ENCODE measurements at places on chromosomes 5 and 9.

DNA sequence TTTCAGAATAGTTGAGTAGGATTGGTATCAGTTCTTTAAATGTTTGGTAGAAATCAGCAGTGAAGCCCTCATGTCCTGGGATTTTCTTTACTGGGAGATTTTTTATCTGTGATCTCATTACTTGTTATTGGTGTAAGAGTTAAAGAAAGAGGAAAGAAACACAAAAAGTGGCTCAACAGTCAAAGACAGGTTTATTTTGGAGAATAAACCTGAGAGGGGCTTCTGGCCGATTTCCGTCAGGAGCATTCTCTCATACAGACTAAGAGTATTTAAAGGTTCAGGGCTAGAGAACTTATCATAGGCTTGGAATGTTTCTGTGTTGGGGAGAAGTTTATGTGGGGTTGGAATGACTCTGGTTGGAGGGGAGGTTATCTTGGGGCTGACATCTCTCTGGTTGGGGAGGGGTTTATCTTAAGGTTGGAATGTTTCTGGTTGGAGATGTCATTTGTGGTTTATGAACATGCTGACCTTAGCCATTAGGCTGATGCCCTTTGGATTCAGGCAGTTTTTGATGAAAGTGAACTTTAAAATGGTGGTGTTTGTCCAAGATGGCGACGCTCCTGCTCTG is 62.5 kb downstream of the CFAP95 start:
- DNase-seq = no peak

DNA sequence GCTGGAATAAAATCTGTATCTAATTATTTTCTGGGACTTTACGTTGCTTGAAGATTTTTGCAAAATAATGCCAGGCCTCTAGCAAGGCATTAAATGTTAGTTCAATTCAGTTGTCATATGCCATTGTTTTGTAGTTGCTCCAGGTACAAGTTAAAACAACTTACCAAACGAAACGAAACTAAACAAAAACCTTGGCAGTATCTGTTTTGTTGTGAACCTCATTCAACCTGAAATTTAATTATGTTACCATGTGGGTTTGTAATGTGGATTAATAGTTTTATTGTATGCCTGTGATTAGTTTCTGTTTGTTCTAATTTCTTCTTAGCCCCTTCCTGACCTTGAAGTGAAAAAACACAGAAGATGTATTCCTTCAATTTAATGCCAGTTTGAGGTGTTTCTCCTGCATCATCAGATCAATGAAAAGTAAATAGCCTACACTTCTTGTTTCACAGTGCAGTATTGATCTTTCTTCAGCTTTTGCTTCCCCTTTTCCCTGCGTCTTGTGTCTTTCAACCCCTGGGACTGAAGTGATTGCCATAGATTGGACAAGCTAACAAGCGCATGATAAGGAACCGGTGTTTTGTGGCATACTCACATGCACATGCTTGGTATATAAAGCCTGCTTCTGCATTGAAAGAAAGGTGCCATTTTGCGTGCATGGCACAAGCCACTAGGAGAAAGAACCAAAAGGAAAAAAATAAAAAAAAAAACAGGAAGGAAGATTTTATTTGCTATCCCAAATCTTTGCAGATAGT is 699.0 kb upstream of the ARRDC3 start:
- DNase-seq = no peak

DNA sequence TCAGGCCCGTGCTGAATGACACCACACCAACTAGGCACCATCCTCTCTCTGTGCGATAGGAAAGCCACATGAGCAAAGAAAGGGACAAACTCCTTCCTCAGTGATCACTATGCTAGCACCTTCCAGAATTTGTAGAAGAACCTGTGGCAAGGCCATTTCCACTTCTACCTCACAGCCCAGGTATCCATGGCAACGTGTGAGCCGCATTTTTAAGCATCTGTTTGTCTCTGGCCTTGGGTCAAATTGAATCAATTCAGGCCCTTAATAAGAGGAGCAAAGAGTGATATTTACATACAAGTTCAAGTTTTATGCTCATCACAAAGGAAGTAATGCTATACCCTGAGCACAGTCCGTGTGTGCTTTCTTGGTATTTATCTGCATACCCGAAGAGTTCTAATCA is 179.3 kb downstream of the SLC12A2 start:
- DNase-seq = no peak

DNA sequence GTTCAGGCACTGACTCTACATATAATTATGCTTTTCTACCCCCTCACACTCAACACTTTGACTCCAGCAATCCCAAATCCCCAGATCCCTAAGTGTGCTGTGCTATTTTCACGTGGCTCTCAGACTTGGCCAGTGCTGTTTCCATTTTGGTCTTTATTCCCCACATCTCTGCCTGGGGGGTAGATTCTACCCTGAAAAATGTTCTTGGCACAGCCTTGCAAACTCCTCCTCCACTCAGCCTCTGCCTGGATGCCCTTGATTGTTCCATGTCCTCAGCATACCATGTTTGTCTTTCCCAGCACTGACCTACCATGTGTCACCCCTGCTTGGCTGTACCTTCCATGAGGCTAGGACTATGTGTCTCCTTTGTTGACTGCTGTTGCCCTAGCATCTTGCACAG is 43.0 kb downstream of the FXN start:
- DNase-seq = no peak

GRCh38 chr9:135334953-135335460 is 144.6 kb upstream of the PPP1R26 start:
- no peak for DNase-seq

- DNase-seq = no peak
These were observed 18.5 kb upstream of the TIMD4 start for GRCh38 chr5:156981481-156981880.

- no peak for DNase-seq
These were observed 193.6 kb downstream of the GLIS3 start for GRCh38 chr9:4106081-4106759.

GRCh38 chr9:73844135-73844534 is 653.0 kb upstream of the RORB start:
- DNase-seq = no peak

DNA sequence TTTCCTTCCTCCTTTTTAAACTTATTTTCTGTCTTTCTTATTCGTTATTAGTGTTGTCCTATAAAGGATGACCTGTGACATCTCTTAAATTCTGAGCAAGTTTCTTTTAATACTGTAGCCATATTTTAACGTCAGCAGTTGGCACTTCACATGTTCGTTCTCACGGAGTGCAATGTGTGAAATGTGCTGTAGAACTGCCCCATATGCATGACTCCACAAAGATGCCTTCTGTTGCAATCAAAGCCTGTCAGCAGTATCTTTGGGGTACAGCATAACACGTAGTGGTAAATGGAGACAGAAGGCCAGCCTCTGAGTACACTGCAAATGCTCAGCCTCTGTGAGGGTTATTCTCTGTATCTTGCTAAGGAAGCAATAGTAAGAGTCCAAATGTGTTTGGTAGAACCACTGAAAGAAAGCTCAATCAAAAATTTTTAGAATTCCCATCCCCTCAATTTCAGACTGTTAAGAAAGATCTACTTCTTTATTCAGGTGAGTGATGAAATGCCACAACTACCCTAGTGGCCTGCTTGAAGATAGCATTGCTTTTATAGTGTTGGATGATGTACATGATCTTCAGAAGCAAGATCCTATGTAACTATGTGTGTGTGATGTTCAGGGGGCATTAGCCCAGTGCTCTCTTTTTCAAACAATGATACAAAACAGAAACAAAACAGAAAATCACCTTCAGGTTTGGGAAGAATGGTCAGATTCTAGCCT is 277.7 kb downstream of the TMEM167A start:
- DNase-seq = no peak

- DNase-seq = no peak
These were observed 10.8 kb downstream of the TRIM32 start for GRCh38 chr9:116697887-116698286.

DNA sequence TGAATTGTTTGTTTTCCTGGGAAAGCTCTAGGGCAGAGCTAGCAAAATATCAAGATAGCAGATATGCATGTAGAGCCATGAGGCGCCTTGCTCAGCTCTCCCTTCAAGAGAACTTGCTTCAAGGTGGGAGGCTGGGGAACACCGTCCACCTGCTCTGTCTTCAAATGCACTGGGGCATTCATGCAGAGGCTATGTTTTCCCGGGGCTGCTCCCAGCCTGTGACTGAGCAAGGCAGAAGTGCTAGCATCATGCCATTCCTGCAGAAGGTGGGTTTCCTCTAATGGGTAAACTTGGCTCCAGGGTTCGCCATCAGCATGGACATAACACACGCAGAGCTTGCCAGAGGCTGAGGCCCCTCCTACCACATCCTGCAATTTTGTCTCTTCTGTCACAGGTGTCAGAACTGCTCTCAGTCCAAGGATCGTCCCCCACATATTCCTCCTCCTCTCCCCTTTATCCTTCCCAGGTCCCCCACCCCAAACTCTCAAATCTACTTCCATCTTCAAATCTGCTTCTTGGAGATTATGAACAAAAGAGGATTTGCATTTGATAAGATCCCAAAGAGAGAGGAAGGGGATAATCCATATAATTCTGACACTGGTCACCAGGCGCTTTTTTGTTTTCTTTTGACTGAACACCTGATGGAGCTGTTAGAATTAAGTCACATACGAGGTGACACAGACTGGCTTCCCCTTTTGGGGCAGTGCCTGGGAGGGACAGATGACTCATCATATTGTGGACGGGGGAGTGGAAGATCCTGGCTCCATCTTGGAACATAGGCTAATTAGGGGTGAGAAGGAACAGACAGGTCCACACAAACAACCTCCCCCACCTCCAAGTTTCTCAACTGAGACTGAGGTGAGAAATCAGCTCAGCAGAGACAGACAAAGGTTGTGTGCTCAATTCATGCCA is 85.0 kb upstream of the TAF11L2 start:
- DNase-seq = no peak

GRCh38 chr5:104612005-104612404 is 1049.4 kb upstream of the NUDT12 start:
- no peak for DNase-seq

DNA sequence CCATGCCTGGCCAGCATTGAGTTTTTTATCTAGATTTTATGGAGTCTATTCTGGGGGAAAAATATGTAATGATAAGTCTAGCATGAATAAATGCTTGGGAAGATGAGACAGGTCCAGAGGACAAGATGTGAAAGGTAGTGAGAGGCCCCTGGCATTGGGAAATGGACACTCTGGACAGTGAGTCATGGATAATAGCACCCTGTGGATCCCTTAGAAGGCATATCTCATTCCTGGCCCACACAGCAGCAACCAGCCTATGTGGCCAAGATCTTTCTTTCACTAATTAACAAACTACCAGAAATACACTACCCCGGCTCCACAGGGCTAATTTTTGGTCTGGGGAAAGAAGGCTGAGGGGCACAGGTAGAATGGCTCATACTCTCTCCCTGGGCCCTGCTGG is 356.1 kb downstream of the TRIM32 start:
- no peak for DNase-seq

DNA sequence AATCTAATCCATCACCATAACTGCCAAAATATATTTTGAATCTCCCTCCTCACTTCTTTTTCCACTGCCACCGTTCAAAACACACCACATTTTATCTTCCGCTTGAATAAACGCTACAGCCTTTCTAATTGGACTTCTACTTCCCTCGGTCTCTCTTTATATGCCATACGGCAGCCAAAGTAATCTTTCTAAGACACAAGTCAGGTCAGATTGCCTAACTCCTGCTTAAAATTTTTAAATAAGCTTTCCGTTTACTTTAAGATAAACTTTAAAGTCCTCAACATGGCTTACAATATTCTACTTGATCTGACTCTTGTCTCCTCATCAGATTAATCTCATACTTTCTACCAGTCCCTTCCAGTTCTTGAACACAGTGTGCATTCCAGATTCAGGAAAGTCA is 9.7 kb downstream of the AFF4 start:
- DNase-seq = no peak

DNA sequence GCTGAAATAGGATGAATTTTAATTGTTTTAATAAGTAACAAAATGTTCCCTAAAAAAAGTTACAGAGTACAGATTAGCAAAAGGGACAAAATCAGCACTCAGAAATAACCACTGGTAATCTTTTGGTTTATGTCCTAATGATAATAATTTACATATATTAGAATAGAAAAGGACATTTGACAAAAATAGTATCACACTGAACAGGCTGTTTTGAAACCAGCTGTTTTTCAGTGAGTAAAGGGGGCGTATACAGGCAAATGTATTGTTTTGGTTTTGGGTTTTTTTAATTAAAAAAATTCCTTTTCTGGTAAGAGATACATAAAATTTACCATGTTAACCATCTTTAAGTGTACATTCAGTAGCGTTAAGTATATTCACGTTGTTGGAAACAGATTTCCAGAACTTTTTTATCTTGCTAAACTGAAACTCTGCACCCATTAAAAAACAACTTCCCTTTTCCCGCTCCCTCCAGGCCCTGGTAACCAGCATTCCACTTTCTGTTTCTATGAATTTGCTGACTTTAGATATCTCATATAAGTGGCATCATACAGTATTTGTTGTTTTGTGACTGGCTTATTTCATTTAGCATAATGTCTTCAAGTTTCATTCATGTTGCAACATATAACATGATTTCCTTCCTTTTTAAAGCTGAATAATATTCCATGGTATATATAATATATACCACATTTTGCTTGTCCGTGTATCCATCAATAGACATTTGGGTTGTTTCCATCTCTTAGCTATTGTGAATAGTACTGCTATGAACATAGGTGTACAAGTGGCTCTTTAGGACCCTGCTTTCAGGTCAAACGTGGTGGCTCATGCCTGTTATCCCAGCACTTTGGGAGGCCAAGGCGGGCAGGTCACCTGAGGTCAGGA is 20.6 kb upstream of the LARP1 start:
- DNase-seq = no peak

GRCh38 chr9:129880654-129881546 is 45.6 kb downstream of the USP20 start:
- DNase-seq = no peak

DNA sequence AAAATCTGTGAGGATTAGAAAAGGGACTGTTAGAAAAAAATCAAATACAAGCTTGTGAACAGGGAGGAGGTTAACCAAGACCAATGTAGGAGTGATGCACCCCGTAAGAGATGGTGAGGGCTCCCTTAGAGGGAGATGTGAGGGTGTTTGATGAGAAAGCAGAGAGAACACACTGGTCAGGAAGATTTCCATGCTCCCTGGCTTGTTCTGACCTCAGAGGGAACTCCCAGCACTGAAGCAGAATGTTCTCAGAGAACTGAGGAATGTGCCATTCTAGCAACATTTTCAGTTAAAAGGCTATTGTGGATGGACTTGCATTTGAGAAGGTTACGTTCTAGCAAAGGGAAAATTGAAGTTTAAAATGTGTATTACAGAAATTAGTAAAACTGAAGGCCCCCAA is 110.6 kb downstream of the HTR4 start:
- DNase-seq = no peak

DNA sequence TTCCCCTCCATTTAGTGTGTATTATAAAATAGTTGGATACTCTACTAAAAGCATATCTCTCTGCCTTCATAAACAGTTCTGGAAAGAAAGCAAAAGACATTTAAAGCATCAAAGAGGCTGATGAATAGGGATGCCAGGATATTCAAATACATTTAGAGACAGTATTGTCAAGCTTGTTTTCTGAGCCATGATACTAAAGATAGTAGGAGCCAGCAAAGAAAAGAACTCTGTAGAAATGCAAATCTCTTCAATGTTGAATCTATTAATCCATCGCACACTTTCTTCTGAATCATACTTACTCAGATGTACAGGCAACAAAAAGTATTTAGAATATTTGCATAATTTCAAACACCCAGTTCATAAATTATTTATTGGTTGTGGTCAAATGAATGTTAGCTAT is 207.1 kb upstream of the MEF2C start:
- DNase-seq = no peak
